ENCODE measurements at places on chromosomes 5 and 9.

DNA sequence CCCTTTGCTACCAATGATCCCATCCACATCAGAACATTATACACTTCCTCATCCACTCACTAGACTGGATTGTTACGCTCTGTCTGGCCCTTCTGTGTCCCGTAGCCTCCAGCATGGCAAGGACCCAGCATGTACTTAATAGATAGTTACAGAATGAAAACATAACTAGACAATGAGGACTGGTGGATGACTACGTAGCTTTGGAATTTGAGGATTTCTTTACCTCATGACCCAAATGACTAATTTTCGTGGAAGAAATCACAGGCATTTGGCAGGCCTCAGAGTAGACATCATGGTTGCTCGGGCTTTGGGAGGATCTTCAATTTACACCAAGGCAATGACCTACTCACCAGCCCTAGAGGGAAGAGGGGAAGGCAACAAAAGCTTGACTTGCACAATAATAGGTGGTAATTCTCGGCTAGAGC lies 299.8 kb downstream of the TLE1 start:
- ATAC-seq = peak; percentile 83

DNA sequence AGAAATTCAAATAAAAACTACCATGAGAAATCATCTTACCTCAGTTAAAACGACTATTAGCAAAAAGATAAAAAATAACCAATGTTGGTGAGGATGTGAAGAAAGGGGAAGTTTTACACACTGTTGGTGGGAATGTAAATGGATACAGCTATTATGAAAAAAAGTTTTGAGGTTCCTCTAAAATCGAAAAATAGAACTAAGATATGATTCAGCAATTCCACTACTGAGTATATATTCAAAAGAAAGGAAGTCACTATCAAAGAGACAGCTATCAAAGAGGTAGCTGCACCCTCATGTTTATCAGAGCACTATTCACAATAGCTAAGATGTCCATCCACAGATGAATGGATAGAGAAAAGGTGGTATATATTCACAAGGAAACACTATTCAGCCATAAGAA lies 1888.4 kb downstream of the MAT2B start:
- ATAC-seq = no peak

DNA sequence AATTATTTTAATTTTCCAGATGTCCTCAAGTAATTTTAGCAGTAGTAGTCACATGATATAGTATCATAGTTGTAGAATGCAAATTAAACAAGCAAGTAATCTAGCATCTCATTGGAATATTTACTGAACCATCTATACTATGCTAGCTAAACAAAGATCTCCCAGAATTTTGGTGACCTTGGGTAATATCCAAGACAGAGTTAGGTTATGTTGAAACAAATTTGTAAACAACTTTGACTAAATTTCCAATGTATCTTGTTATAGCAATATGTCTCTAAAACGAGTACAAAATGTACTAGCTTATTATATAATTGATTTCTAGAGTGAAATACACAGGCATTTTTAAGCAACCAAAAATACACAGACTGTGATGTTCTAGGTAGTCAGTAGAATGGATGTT lies 41.5 kb downstream of the VCAN start:
- ATAC-seq = no peak

GRCh38 chr9:33465096-33465495 lies 8.6 kb downstream of the NOL6 start:
- ATAC-seq = no peak

GRCh38 chr5:16886366-16886736 lies 49.7 kb downstream of the MYO10 start:
- no peak for ATAC-seq

DNA sequence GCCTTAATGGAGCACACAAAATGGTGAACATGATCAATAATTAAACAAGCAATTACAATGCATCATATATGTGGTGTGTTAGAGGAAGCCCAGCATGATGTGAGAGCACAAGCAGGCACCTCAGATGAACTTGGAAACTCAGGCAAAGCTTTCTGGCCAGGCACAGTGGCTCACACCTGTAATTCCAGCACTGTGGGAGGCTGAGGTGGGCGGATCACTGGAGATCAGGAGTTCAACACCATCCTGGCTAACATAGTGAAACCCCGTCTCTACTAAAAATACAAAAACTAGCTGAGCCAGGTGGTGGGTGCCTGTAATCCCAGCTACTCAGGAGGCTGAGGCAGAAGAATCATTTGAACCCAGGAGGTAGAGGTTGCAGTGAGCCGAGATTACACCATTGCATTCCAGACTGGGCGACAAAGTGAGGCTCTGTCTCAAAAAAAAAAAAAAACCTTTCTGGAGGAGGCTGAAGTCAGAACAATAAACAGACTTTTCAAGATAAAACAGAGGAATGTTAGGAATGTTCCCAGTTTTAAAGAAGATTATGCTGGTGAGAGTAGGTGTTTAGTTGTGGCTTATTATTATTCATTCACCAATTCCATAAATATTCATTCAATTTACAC lies 159.4 kb downstream of the CEMIP2 start:
- ATAC-seq = no peak

GRCh38 chr5:174412941-174413340 lies 311.4 kb upstream of the MSX2 start:
- ATAC-seq = no peak

DNA sequence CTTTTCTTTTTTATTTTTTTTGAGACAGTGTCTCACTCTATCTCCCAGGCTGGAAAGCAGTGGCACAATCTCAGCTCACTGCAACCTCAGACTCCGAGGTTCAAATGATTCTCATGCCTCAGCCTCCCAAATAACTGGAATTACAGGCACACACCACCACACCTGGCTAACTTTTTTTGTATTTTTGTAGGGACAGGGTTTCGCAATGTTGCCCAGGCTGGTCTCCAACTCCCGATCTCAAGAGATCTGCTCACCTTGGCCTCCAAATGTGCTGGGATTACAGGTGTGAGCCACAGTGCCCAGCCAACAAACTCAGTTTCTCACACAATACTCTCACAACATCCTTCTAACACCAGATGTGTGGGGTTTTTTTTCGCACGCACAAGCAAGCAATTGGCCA lies 22.1 kb downstream of the AFF4 start:
- ATAC-seq = no peak

GRCh38 chr5:3694819-3695218 lies 99.2 kb downstream of the IRX1 start:
- no peak for ATAC-seq

- ATAC-seq = no peak
These were observed 1.7 kb upstream of the CMYA5 start for GRCh38 chr5:79687889-79688288.

DNA sequence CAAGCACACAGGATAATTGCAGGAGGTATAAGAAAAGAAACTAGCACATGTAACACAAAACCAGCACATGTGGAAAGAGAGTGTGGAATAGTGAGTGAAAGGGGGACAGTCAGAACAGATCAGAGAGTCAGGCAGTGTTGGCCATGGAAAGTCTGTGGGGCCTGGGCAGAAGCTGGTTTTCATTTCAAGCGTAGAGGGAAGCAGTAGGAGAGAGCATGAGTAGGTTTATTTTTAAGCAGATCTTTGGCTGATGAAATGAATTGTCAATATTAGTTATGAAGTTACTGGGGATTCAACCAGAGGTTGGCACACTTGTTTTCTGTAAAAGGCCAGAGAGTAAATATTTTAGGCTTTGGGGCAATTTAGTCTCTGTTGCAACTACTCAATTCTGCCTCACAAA lies 283.1 kb downstream of the SMARCA2 start:
- no peak for ATAC-seq

GRCh38 chr9:31347082-31347617 lies 1037.3 kb upstream of the ACO1 start:
- ATAC-seq = no peak

GRCh38 chr5:77773734-77774280 lies 2.3 kb downstream of the TBCA start:
- ATAC-seq = no peak

DNA sequence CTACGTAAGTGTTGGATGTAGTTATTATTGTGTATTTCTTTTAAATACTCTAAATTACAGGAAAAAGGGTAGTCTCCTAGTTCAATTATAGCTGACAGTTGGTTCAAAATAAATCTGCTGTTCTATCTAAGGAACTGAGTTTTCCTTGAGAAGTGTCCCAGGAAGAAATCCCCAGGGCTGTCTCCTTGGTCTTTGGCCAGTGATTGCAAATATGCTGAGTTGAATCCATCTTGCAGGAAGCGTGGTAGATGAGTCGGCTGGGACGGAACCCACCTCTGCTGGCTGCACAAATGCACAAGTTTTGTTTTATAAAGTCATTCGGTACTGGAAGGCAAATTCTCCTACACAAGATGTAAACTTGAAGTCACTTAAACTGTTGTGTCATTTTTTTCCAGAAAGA lies 30.2 kb upstream of the HOMER1 start:
- ATAC-seq = no peak

DNA sequence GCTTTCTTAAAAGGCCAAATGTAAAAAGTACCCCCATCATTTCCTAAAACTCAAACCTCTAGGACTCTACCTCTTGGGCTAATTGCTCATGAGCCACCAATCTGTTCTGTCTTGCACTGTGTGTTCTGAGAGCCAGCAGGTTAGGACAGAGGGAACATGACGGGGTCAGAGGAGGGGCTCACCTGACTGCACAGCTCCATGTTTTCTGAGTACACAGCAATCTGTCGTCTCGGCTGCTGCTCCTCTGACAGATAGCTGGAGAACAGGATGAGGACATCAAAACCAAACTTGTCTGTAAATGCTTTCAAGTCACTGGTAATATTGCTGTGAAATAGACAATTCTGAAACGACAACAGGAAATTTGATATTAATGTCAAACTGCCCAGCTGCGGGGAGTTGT lies 50.9 kb upstream of the PCA3 start:
- ATAC-seq = no peak

- ATAC-seq = no peak
These were observed 37.0 kb upstream of the OSMR start for GRCh38 chr5:38808666-38809343.

GRCh38 chr5:135058331-135058732 lies 24.3 kb upstream of the PITX1 start:
- ATAC-seq = peak; percentile 79

GRCh38 chr9:99134893-99135341 lies 30.0 kb downstream of the TGFBR1 start:
- no peak for ATAC-seq

DNA sequence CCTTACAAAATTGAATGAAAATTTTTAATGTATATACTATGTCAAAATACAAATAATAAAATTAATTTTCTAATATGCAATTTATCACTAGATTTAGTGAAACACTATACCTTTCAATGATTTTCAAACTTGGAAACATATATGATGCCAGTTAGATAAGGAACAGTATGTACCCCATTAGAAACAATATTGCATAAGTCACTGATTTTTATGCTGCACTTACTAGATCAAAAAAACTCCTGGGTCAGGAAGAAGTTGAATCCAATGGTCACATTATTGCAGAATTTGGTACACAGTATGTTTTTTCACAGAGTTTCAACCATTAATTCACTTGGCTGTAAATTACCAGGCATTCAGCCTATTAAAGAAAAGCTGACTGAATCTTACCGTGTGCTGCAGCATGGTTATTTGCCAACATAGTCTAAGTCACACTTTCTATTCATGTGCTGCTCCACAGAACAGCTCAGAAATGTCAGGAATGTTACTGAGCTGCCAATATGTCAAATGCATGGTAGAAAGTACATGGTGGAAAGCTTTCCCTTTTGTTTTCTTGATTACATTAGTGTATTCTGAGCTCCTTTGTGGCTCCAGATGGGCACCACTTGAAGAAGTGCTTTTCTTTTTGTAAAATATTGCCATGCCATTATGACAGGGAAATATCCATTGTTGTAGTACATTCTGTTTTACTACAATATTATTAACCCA lies 9.9 kb upstream of the PRR16 start:
- ATAC-seq = peak; percentile 89

GRCh38 chr5:118095115-118095514 lies 893.2 kb downstream of the DTWD2 start:
- no peak for ATAC-seq

GRCh38 chr5:112317866-112318265 lies 101.2 kb downstream of the EPB41L4A start:
- no peak for ATAC-seq

DNA sequence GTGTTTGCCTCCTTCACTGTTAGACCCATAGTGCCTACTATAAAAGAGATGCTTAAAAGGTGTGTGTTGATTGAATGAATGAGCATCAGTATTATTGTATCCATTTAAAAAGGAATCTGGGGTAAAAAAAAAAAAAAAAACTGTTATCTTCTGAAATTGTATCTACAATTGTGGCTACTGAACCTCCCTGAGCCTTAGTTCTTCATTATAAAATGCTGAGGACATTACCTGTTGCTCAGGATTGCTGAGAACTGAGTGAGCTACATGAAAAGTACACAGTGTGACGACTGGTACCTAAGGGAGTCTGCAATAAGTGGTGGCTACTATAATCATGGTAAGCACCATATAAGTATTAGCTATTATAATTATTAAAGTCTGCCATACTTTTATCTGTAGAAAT lies 270.7 kb downstream of the NR3C1 start:
- no peak for ATAC-seq

- ATAC-seq = no peak
These were observed 16.5 kb downstream of the MRPL36 start for GRCh38 chr5:1783216-1783554.

GRCh38 chr9:136674786-136675349 lies 12.2 kb downstream of the EGFL7 start:
- peak; percentile 43 for ATAC-seq

GRCh38 chr5:28512648-28513047 lies 1474.3 kb upstream of the CDH9 start:
- no peak for ATAC-seq

GRCh38 chr5:146428658-146429057 lies 18.5 kb upstream of the TCERG1 start:
- ATAC-seq = no peak

DNA sequence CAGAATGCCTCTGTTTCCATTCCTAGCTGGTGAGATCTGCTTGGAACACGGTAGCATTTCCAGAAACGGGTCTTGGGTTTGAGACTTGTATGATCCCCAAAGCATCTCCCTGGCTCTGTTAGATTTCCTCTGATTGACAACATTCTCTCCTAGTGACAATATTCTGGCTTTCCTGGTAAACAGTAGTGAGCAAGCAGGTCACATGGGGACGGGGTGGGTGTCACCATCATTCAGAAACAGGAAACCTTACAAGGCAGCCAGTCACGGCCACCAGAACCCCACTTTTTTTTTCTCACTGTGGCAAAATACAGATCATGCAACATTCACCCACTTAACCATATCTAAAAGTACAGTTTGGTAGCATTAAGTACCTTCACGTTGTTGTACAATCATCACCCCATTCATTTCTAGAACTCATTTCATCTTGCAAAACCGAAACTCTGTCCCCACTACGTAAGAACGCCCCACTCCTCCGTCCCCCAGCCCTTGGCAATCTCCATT lies 90.1 kb upstream of the LMX1B start:
- ATAC-seq = no peak

All from motor neuron (in vitro differentiated cells).